A549 treated with CORT108297 at 1 μM for 4 hours (cell line): ENCODE measurements at places on chromosomes 2 and 18. TPM values are rescaled to one million over a fixed set of nuclear protein-coding genes. Genes with fewer than 3 reads are reported as not detected.

The GCG gene
- total RNA-seq = not detected in 5 replicates

The PLGLB2 gene
- 0.13 to 0.35 TPM (median 0.25 TPM) in 4 of 5 replicates, not detected in the other for total RNA-seq

The KCNE4 gene
- 0.66 to 0.90 TPM (median 0.83 TPM) in 5 replicates for total RNA-seq

The CCL20 gene
- total RNA-seq = 2.7 to 7.7 TPM (median 5.4 TPM) in 5 replicates

The XPO1 gene
- 106 to 143 TPM (median 123 TPM) in 5 replicates for total RNA-seq

The EN1 gene
- total RNA-seq = 0.54 to 1.3 TPM (median 1.1 TPM) in 5 replicates

The MLPH gene
- total RNA-seq = 251 to 312 TPM (median 290 TPM) in 5 replicates

The DYNAP gene
- not detected in 5 replicates for total RNA-seq

The TDRD15 gene
- not detected in 5 replicates for total RNA-seq

The FAM237A gene
- not detected in 5 replicates for total RNA-seq

The GKN2 gene
- 2.4 to 4.1 TPM (median 2.9 TPM) in 5 replicates for total RNA-seq

The HNMT gene
- 0.47 to 1.6 TPM (median 0.71 TPM) in 5 replicates for total RNA-seq

The PROM2 gene
- total RNA-seq = 0.06 to 0.23 TPM in 2 of 5 replicates, not detected in the others

The NAB1 gene
- 25.6 to 39.3 TPM (median 36.2 TPM) in 5 replicates for total RNA-seq

The MAPK4 gene
- total RNA-seq = 0.08 to 0.11 TPM (median 0.09 TPM) in 5 replicates

The DCDC2C gene
- 0.22 to 0.55 TPM (median 0.52 TPM) in 5 replicates for total RNA-seq

The LMAN2L gene
- 23.0 to 26.0 TPM (median 23.8 TPM) in 5 replicates for total RNA-seq

The SRD5A2 gene
- total RNA-seq = 0.01 to 0.05 TPM (median 0.03 TPM) in 4 of 5 replicates, not detected in the other

The HS1BP3 gene
- 40.7 to 45.9 TPM (median 44.1 TPM) in 5 replicates for total RNA-seq

The CYBRD1 gene
- total RNA-seq = 28.8 to 37.7 TPM (median 33.5 TPM) in 5 replicates

The BOK gene
- 24.8 to 38.6 TPM (median 35.9 TPM) in 5 replicates for total RNA-seq

The OBSL1 gene
- 20.1 to 26.9 TPM (median 22.8 TPM) in 5 replicates for total RNA-seq

The ANKRD30BL gene
- total RNA-seq = not detected in 5 replicates

The CD8B2 gene
- total RNA-seq = not detected in 5 replicates

The ADGRF3 gene
- 0.07 to 0.25 TPM (median 0.16 TPM) in 5 replicates for total RNA-seq

The CDH19 gene
- total RNA-seq = 0.62 to 1.8 TPM (median 1.1 TPM) in 5 replicates
